ENCODE measurements at places on chromosomes 3 and 15. TPM values are rescaled to one million over a fixed set of nuclear protein-coding genes. Genes with fewer than 3 reads are reported as not detected.

DAZL gene
- not detected for total RNA-seq

VIPR1 gene
- total RNA-seq = not detected

NAA50 gene
- total RNA-seq = 218 TPM

ZFYVE19 gene
- total RNA-seq = 14.6 TPM

C3orf52 gene
- total RNA-seq = 5.1 TPM
